ENCODE measurements at places on chromosomes 4 and X.

- DNase-seq = no peak
Observed at GRCh38 chrX:12953420-12953819, 21.5 kb upstream of the TMSB4X start.

GRCh38 chr4:142369141-142369540, 477.0 kb downstream of the INPP4B start:
- DNase-seq = no peak

GRCh38 chr4:147597561-147597960, 19.6 kb upstream of the TMEM184C start:
- no peak for DNase-seq

DNA sequence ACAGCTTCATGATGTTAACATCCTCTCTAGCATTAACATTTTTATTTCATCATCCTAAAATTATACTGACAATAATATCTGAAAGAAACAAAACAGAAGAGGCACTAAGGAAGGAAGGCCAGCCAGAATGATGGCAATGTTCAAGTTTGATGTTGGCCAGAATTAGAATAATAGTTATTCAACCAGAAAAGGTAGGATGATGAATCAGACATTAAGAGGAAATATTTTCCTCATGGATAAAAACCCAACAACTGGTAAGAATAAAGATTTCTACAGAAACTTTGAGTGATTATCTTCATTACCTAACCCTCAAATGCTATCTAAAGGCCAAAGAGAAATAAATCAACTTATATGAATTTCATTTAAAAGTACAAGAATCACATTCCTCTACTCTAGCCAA, 105.2 kb downstream of the PDE5A start:
- no peak for DNase-seq

DNA sequence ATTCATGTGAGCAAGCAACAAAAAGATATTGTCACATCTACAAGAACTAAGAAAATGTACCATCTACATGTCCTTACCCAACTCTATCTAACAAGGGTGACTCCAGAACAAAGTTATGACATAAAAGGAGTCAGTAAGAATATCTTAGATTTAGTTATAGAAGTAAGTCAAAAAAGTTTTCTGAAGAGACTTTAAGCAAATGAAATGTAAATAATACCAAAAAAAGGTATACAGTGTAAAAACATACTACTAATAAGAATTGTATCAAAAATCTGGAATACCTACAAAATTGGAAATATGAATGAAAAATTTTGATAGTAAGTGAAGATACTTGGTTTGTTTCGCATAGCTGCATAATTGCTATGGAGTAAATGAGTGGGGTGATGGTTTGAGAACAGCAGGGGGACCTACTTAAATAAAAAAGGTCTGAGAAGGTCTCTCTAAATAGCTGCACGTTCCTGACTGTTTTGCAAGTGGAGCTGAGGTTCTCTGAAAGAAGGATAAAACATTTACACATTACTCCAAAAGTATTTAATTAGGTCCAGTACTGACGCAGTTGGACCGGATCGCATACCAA, 51.0 kb upstream of the ENPP6 start:
- DNase-seq = no peak

DNA sequence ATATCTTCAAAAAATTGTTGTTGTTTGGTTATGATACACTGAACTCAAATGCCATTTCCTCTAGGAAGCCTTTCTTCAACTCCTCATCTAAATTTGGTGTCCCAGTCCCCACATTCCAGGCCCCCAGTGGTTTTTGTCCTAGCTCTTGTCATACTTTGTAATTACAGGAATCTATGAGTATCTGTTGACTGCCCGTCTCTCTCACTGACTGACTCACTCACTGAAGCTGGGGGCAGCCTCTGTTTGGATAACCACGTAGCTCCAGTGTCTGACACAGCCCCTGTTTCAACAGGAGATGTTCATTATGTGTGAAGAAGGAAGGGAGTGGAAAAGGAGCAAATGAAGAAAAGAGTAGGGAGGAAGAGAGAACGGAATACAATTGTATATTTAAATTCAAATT, 284.1 kb upstream of the TENM3 start:
- DNase-seq = no peak

GRCh38 chr4:124526331-124526730, 186.2 kb downstream of the ANKRD50 start:
- no peak for DNase-seq

DNA sequence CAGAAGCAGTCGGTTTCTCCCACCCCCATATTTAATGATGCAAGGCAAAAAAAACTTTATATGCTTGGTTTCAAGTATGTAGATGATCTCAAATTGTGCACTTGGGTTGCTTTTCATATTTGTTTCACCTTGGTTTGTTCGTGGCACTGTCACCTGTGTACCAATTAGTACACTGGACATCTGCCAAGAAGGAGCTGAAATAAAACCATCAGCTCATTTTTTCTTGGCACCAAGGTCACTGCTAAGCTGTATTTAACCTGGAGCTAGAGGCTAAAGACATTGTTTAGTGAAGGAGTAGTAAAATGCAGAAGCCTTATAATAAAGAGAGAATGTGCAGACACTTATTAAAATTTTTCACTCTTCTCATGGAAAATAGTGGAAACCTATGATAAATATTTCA, 430.8 kb downstream of the ARHGAP24 start:
- DNase-seq = no peak
